AG20443 (cell line): ENCODE measurements at places on chromosomes 2 and 18.

- DNase-seq = no peak
These were observed 288.2 kb upstream of the ST6GAL2 start for GRCh38 chr2:107174171-107174570.

- DNase-seq = peak; percentile 32
These were observed 73.6 kb upstream of the STK17B start for GRCh38 chr2:196244966-196245365.

DNA sequence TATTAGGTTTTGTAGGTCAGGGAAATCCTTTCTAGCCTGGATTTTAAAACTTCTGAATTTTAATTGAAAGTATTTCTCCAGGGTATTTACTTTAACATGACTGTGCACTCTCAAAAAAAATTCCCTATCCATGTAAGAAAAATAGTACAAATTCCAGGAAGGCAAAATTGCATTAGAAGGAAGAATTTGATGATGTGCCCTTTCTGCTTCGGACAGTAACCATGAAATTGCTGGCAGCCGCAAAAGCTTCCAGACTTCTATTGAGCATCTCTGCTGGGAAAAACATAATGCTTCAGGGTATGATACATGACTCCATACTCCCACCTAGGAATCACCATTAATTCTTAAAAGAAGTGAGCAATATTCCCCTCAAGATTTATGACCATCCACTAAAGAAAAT is 17.2 kb upstream of the KLF7 start:
- DNase-seq = peak; percentile 8

GRCh38 chr18:59752666-59753065 is 55.4 kb upstream of the CCBE1 start:
- no peak for DNase-seq

GRCh38 chr18:24535527-24536295 is 75.3 kb downstream of the HRH4 start:
- peak; percentile 26 for DNase-seq

DNA sequence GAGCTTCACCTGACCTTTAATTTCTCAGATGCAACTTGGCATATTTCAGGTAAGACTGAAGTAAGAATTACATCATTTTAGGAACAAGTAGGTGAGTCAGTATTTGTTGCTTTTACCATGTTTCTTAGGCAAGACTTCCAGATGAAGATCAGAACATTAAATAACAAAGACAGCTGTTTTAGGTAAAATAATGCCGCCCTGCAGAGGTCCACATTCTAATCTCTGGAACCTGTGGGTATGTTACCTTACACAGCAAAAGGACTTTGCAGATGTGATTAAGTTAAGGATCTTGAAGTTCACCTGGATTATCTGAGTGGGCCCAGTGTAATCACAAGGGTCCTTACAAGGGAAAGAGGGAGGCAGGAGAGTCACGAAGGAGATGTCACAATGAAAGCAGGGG is 39.3 kb downstream of the ICOS start:
- no peak for DNase-seq

GRCh38 chr2:64442277-64442676 is 11.7 kb upstream of the LGALSL start:
- no peak for DNase-seq

- peak; percentile 84 for DNase-seq
These were observed at the start of gene C1GALT1C1L for GRCh38 chr2:43676322-43677050. TSS of gene C1GALT1C1L (minus strand) at chr2:43676429. CDS start at chr2:43676322, 107 bp downstream.

DNA sequence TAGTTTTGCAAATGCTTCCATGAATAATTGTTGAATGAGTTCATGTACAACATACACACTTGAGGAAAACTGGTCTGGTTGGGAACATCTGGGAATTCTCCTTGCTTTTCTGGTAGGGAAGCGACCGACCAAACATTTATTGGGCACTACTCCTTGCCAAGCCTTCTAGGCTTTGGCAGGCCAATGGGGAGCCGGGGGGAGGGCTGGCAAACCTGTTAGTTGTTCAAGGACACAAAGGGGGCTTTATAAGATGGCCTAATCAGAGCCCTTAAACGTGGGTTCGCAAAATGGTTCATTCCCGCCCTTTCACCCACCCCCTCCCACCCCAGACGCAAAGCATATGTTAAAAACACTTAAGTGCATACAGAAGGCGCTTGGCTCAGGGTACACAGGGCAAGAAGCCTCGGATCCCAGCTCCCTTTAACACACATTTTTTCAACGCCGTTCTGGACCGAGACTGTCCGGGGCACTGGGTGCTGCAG is 844 bp upstream of the VSNL1 start:
- DNase-seq = peak; percentile 11

DNA sequence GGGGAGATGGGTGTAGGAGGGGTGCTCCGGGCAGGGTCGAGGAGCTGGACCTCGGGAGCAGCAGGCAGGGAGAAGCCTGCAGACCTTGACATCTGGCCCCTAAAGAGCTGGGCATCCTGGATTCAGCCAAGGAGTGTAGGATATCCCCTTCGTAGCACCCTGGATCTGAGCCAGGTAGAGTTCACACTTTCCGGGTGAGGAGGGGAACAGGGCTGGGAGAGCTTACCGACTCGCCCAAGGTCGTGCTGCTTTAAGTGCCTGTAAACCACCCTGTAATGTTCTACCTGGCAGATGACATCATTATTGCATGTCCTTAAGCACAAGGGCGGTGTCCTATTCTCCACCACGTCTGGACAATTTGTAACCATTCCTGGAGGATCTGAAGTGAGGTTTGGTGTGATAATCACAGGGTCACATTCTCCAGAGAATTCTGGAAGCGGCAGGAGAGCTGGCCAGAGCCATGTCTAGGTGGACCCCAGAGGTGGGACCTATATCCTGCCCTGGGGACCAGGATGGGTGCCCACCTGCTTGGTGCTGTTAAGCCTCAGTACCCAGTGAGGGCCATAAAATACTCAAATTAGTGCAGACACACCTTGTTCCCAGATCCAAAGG is 14.6 kb downstream of the ITM2C start:
- DNase-seq = no peak

DNA sequence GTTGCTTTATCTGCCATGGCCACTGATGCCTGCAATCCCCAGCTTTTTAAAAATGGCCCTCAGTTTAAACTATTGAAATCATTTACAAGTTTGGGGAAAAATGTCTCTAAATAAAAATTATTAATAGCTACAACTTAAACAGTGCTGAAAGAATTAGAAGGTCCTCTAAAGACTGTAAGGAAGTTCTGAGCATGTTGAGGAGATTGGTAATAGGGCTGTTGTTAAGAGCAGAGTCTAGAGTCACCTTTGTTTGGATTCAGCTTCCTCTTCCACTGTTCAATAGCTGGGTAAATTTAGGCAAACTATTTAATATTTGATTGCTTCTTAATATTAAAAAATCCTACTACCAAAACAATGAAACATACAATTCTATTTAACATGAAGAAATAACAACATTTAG is 1127.1 kb upstream of the DDX18 start:
- no peak for DNase-seq

DNA sequence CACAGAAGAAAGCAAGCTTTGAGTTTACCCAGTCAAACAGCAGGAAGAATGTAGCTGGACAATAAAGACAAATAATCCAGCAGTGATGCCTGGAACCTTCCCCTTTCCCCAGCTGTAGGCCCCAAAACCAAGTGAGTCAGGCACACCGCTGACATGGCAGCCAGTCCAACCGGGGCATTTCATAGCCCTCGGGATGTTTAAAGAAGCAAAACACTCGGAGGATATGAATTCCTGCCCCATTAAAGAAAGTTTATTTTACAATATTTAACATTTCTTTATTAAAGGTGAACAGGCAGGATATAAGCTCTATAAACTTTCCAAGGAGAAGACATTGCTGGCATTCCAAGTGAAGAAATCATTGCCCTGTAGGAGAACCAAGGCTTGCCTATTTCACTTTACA is 507.6 kb upstream of the TNP1 start:
- no peak for DNase-seq

DNA sequence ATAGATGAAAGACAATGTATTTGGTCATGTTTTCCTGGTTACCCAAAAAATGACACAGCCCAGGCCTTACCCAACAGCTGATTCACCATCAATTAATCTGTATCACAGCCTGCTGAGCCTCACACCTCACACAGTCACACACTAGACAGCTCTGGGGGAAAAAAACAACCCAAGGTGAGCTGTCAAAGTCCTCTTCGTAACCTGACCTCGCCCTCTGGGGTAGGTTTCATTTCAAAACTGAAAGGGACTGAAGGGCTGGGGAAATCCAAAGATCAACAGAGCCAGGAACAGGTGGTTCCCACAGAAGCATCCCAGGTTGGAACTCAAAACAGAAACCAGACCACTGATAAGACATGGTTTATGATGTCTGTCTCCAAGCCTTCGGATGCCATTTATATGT is 18.2 kb upstream of the PCBP1 start:
- no peak for DNase-seq

- no peak for DNase-seq
These were observed 1160.1 kb downstream of the RPIA start for GRCh38 chr2:89851583-89851905.

- DNase-seq = no peak
These were observed 654.5 kb upstream of the CDH2 start for GRCh38 chr18:28831476-28831875.

- no peak for DNase-seq
These were observed 5.8 kb upstream of the WNT6 start for GRCh38 chr2:218853766-218854165.

- DNase-seq = no peak
These were observed 463.9 kb upstream of the HNRNPA3 start for GRCh38 chr2:176748662-176749061.

GRCh38 chr18:31563778-31564177 is 27.9 kb upstream of the TTR start:
- no peak for DNase-seq

GRCh38 chr2:8666581-8666980 is 15.3 kb upstream of the ID2 start:
- DNase-seq = no peak
